Vein endothelial cell (primary cell): ENCODE measurements at places on chromosomes 13 and 19. TPM values are rescaled to one million over a fixed set of nuclear protein-coding genes. Genes with fewer than 3 reads are reported as not detected.

PRSS57 gene
- total RNA-seq, result 0.33 TPM in 1 of 2 replicates, not detected in the other

BEST2 gene
- total RNA-seq, result not detected in 2 replicates

CCDC61 gene
- 6.0 and 9.1 TPM in 2 replicates for total RNA-seq

SOX1 gene
- not detected in 2 replicates for total RNA-seq

KLK4 gene
- total RNA-seq, result not detected in 2 replicates

PSG2 gene
- total RNA-seq, result not detected in 2 replicates

ZNF136 gene
- total RNA-seq, result 4.9 and 7.2 TPM in 2 replicates

IFNL3 gene
- not detected in 2 replicates for total RNA-seq

KLK11 gene
- total RNA-seq, result not detected in 2 replicates

ERFL gene
- total RNA-seq, result not detected in 2 replicates

ERICH4 gene
- not detected in 2 replicates for total RNA-seq

C19orf33 gene
- total RNA-seq, result 3.3 TPM in 1 of 2 replicates, not detected in the other

CEACAM20 gene
- 0.10 and 0.33 TPM in 2 replicates for total RNA-seq

ZNF121 gene
- 32.7 and 43.6 TPM in 2 replicates for total RNA-seq

KCNK6 gene
- 5.2 and 5.8 TPM in 2 replicates for total RNA-seq

TTC9B gene
- not detected in 2 replicates for total RNA-seq

TMEM150B gene
- not detected in 2 replicates for total RNA-seq
